ENCODE measurements at places on chromosomes 16 and 17.
A peak's percentile ranks its signal among the peaks of the same experiment; 100 is the strongest.

GRCh38 chr16:81371106-81371505 is 56.3 kb downstream of the GAN start:
- DNase-seq, result no peak

GRCh38 chr17:74159226-74159840 is 44.1 kb upstream of the RPL38 start:
- DNase-seq, result no peak

GRCh38 chr16:83744441-83744981 is 63.3 kb upstream of the HSBP1 start:
- DNase-seq, result no peak

DNA sequence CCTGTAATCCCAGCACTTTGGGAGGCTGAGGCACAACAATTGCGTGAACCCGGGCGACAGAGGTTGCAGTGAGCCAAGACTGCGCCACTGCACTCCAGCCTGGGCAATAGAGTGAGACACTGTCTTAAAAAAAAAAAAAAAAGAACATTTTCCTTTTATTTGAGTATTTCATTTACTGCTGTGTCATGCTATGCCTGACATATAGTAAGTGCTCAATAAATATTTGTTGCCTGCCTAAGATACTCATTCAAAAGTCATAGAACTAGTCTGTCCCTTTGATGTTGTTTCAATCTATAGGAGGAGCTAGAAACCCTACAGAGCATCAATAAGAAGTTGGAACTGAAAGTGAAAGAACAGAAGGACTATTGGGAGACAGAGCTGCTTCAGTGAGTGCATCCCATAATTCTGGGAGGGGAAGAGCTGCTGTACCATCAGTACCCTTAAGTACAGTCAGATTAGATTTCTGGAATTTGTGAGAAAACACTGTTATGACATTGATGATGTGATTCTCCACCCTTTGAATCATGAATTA is 20.0 kb downstream of the CALCOCO2 start:
- DNase-seq, result no peak

- DNase-seq, result peak; percentile 68
Observed at GRCh38 chr16:70738083-70738977, 52.5 kb upstream of the MTSS2 start.

DNA sequence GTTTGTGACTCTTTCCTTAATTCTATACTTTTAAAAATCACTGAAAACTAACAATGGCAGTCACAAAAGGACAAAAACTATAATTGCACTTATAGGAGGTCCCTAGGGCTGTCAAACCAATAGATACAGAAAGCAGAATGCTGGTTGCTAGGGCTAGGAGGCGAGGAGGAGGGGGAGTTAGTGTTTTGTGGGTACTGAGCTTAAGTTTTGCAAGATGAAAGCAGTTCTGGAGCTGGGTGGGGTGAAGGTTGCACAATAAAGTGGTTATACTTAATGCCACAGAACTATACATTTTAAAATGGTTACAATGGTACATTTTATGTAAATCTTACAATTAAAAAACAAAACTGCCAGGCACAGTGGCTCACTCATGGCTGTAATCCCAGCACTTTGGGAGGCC is 27.3 kb downstream of the NUBP1 start:
- no peak for DNase-seq

- DNase-seq, result no peak
Observed at GRCh38 chr17:67221062-67221998, 23.7 kb downstream of the HELZ start.

- no peak for DNase-seq
Observed at GRCh38 chr17:17792551-17793377, 44.0 kb downstream of the SREBF1 start.

DNA sequence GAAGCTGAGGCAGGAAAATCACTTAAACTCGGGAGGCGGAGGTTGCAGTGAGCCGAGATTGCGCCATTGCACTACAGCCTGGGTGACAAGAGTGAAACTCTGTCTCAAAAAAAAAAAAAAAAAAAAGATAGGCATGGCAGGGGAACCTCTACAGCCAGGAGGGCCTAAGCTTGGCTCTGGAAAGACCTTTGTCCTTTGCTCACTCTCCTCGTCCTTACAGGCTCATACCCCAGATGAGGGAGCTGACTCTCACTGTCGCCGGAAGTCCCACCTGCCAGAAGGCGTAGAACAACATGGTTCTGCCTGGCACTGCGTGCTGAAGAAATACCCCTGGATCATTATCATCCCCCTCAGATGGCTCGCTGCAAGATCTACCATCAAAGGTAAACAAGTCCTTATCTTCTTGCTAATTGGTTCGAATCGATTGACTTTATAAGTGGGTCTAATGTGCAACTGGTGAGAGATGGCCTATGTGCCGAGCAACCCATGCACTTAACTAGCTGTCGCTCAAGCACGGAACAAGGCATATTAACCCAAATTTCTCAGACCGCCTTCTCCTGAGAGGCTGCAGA is 29.7 kb downstream of the RTN4RL1 start:
- DNase-seq, result no peak

GRCh38 chr17:55704401-55704800 is 18.3 kb downstream of the TMEM100 start:
- no peak for DNase-seq

- no peak for DNase-seq
Observed at GRCh38 chr17:18182110-18182977, 1.3 kb upstream of the ALKBH5 start.

DNA sequence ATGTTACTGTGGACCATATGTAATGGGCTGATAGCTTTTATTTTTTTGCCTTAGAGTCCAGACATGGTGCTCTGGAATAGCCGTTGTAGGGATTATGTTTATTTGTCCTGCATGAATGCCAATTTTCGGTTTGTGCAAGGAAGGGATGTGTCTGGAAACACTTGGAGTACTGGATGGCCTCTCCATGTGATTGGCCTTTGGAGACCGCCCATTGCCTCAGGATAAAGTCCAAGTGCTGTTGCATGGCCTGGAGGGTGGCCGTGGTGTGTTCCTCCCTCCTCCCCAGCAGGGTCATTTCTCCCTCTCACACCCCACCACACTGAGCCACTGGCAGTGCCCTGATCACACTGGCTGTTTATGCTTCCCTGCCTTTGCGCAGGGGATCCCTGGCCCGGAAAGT is 93.9 kb downstream of the MSI2 start:
- peak; percentile 3 for DNase-seq

DNA sequence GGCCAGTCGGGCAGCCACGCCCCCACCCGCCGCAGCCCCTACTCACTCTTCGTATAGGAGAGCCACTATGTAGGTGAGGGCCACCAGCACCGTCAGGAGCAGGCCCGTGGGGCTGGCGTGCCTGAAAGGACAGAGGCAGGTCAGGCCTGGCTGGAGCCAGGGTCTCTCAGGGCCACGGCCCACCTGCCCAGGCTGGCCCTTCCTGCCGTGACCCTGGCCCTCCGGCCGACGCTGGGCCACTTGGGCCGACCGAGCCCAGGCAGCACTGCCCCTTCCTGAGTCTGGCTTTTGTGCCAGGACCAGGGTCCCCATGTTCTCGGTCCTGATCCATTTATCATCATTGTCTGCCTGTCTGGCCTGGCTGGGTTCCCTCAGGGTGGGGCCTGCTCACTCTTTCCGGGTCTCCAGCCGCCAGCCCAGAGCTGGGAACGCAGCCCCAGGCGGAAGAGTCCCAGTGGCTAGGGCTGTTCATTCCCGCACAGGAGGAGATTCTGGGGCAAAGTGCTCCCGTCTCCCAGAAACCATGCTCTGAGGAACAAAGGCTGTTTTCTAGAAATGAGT is 10.1 kb upstream of the RASD1 start:
- no peak for DNase-seq

DNA sequence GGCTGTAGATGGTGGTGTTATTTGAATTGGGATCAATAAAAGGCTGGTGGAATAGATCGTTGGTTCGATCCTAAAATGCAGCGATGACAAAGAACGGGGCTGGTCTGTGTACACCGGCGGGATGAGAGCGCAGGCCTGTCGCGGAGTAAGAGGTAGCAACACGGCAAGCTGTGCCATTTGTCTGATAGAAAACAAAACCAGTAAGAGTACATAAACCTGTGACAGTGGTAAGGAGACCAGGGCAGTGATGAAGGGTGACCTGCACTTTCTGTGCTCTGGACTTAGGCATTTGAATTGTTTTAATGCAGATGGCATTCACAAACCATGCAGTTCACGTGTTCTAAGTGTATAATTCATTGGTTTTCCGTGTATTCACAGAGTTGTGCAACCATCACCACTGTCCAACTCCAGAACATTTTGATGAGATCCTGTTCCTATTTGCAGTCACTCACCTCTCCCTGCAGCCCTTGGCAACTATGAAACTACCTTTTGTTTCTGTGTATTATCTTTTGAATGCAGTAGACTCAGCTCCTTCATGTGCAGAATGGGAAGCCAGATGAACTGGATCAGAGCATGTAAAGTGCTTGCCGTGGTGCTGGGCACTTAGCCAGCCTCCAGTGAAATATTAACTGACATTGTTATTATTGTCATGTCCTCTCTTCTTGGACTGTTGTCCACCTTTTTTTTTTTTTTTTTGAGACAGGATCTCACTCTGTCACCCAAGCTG is 286.1 kb downstream of the SNX29 start:
- no peak for DNase-seq

- no peak for DNase-seq
Observed at GRCh38 chr16:10943064-10943353, 741 bp upstream of the DEXI start.

- no peak for DNase-seq
Observed at GRCh38 chr17:28553000-28553505, 629 bp upstream of the UNC119 start.

GRCh38 chr16:55145771-55146603 is 178.0 kb upstream of the IRX6 start:
- DNase-seq, result no peak

- DNase-seq, result peak; percentile 99
Observed at GRCh38 chr16:4616047-4616811, 1.5 kb upstream of the UBALD1 start.

- DNase-seq, result no peak
Observed at GRCh38 chr16:14502932-14503741, 126.9 kb downstream of the PARN start.

DNA sequence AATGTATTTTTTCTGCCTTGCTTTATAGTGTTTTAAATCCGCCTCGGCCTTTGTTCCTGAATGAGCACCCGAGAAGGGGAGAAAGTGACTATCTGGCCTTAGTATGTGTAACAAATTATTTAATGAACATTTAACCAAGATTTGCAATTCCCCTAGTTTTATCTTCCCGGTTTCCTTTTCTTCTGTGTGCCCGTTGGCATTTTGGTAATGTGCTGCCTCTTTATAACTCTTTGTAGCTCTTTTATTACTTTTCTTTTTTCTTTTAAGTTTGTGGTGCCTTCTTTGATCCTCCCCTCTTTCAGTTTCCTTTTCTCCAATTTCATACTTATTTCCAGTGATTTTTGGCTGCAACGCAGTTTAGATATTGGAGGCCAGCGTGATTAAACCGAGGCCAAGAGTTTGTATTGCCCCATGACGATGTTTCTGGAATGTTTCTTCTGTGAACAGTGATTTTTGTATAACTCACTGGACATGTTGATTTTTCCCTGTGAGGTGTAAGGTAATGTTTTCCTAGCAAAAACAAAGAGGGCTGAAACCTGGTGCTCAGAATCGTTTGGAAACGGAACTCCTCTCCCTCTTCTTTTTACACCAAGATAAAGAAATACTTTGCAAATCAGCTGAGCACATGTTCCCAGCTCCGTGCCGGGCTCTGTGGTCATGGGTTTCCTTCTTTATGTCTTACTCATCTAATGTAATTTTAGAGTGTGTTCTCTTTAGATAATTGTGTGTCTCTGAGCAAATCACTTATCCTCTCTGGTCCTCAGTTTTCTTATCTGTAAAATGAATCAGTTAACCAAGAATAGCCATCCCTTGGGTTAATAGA is 344.3 kb downstream of the WWOX start:
- DNase-seq, result no peak

DNA sequence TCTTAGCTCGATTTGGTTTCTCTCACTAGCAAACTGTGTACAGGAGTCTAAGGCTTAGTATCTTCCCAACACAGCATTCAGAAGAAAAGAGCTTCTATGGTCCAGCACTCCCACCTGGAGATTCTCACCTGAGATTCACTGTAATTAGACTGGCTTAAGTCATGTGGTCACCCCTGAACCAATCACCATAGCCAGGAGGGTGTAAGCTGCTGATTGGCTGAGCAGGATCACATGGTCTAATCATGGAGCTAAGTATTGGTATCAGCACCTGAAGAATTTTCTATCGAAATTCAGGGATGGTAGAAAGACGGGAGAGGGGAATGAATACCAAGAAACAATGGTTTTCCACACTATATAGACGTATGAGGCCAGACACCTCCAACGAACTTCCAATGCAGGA is 359.8 kb upstream of the ERCC4 start:
- no peak for DNase-seq

DNA sequence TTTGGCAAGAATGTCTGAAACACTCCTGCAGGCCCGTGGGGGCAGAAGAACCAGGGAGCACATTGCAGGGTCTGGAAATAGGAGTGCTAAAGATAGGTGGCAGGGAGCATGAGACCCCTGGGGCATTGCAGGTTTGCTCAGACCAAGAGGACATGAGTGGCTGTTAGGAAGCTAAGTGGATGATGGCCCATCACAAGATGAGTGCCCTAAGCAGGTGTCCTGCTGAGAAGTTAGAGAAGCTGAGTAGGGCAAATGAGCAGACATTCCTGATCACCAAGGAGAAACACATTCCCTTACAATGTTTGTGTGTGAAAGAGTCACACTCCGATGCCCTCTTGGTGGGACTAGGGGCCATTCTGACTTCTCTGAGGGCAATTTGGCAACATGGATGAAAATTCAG is 9.9 kb downstream of the MLYCD start:
- no peak for DNase-seq

- no peak for DNase-seq
Observed at GRCh38 chr17:40095944-40096791, 4.2 kb downstream of the NR1D1 start.

GRCh38 chr16:14452066-14452465 is 178.0 kb downstream of the PARN start:
- no peak for DNase-seq
